Stomach (tissue), 19 donors: ENCODE measurements at places on chromosomes 2 and 18. TPM values are rescaled to one million over a fixed set of nuclear protein-coding genes. Genes with fewer than 3 reads are reported as not detected.

Gene SNED1
- total RNA-seq, result 20.5 TPM

Gene CFAP65
- total RNA-seq, result 2.6 TPM

Gene PIEZO2
- total RNA-seq, result 0.89 TPM

Gene UGT1A7
- 3.5 TPM for total RNA-seq

Gene MLPH
- 561 TPM for total RNA-seq

Gene KCNE4
- 8.0 TPM for total RNA-seq

Gene TRABD2A
- 0.58 TPM for total RNA-seq

Gene SNORC
- 23.8 TPM for total RNA-seq

- DNase-seq, result peak; percentile 56
- peaks cover 8% of the 10 kb centered on the region for H3K27me3 ChIP-seq
- no peak overlapping the region for H3K27ac ChIP-seq
These were observed 2.2 kb downstream of the NOL4 start for GRCh38 chr18:34222307-34223163.

GRCh38 chr2:225040856-225041206, 1.4 kb downstream of the DOCK10 start:
- H3K27ac ChIP-seq, result peak overlapping the region; percentile 4
- peaks cover 24% of the 10 kb centered on the region for H3K4me1 ChIP-seq
- H3K4me3 ChIP-seq, result peak overlapping the region; percentile 56
- no peak for DNase-seq

DNA sequence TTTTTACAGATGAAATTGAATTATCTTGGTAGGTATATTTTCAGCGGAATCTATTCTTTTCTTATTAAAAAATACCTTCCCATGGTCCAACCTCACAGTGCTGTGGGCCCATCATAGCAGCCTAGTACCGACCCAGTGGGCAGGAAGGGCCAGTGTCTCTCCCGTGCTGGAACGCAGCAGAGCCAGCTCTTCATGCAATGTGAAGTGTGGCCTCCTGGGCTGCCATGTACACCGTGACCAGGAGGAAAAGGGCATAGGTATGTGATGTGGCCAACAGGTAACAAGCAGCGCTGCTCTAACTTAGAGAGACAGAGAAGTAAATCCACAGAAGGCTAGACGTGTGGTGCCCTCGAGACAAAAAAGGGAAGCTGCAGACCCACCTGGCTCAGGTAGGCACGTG, 221.1 kb upstream of the SALL3 start:
- H3K27me3 ChIP-seq, result no peaks in the 10 kb centered on the region
- DNase-seq, result no peak
- no peaks in the 10 kb centered on the region for H3K36me3 ChIP-seq
- no peak overlapping the region for H3K4me3 ChIP-seq

- H3K36me3 ChIP-seq, result no peaks in the 10 kb centered on the region
- peaks cover 40% of the 10 kb centered on the region for H3K4me1 ChIP-seq
- H3K4me3 ChIP-seq, result no peak overlapping the region
- peak overlapping the region; percentile 91 for H3K27ac ChIP-seq
- no peaks in the 10 kb centered on the region for H3K27me3 ChIP-seq
- DNase-seq, result no peak
These were observed 33.9 kb downstream of the PTPN18 start for GRCh38 chr2:130389783-130390182.

GRCh38 chr2:45448217-45448616, 162.8 kb downstream of the SRBD1 start:
- no peaks in the 10 kb centered on the region for H3K27me3 ChIP-seq
- H3K27ac ChIP-seq, result no peak overlapping the region
- H3K36me3 ChIP-seq, result no peaks in the 10 kb centered on the region
- no peaks in the 10 kb centered on the region for H3K4me1 ChIP-seq

- H3K4me3 ChIP-seq, result no peak overlapping the region
- no peak overlapping the region for H3K27ac ChIP-seq
- no peaks in the 10 kb centered on the region for H3K36me3 ChIP-seq
These were observed 27.1 kb downstream of the SMIM21 start for GRCh38 chr18:75400366-75400765.

DNA sequence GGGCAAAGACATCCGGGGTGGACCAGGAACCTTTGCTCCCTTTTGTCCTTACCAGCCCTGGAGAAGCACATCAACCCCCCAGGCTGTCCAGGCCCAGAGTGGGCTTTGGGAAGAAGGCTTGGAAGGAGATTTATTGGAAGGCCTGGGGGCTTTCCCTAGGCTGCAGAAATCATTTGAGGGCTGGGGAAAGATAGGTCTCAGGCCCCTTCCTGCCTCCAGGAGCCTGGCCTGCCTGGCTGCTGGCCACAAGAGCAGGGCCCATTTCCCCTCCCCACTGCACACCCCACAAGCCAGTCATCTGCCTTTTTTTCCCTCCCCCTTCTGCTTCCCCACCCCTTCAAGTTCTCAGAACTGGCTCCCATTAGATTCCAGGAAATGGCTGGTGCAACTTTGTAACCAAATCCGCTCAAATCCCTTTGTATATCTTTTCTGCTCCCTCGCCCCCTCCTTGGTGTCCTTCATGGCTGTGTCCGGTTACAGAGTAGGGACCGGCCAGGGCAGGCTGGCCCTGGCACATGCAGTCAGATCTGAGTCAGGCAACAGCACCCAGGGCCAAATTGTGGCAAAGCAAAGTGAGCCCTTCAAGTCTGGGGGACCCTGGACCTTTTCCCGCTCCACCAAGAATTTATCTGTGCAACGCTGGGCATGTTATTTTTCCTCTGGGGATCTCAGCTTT, 20.8 kb upstream of the TNP1 start:
- H3K36me3 ChIP-seq, result no peaks in the 10 kb centered on the region
- H3K4me3 ChIP-seq, result no peak overlapping the region
- peaks cover 5% of the 10 kb centered on the region for H3K4me1 ChIP-seq
- peak overlapping the region; percentile 46 for H3K27ac ChIP-seq
- H3K27me3 ChIP-seq, result no peaks in the 10 kb centered on the region
- DNase-seq, result no peak

DNA sequence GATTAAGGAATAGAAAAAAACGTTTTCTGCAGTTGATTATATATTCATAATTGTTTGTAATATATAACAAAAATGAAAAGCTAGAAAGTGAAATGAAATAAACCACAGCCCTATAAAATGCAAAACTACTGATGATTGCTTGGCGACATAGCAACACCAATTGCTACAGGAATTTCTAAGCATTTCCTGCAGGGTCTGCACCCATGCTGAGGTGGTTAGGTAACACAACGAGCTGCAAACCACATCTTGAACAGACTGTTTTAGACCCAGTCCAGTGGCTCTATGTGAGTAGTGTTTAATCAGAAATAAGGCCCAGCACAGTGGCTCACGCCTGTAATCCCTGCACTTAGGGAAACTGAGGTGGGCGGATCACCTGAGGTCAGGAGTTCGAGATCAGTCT, 17.2 kb upstream of the UGT1A9 start:
- no peaks in the 10 kb centered on the region for H3K4me1 ChIP-seq
- no peak overlapping the region for H3K4me3 ChIP-seq
- no peak overlapping the region for H3K27ac ChIP-seq
- H3K36me3 ChIP-seq, result no peaks in the 10 kb centered on the region
- no peaks in the 10 kb centered on the region for H3K27me3 ChIP-seq
